ENCODE measurements at places on chromosomes 7 and 10.
A peak's percentile ranks its signal among the peaks of the same experiment; 100 is the strongest.

DNA sequence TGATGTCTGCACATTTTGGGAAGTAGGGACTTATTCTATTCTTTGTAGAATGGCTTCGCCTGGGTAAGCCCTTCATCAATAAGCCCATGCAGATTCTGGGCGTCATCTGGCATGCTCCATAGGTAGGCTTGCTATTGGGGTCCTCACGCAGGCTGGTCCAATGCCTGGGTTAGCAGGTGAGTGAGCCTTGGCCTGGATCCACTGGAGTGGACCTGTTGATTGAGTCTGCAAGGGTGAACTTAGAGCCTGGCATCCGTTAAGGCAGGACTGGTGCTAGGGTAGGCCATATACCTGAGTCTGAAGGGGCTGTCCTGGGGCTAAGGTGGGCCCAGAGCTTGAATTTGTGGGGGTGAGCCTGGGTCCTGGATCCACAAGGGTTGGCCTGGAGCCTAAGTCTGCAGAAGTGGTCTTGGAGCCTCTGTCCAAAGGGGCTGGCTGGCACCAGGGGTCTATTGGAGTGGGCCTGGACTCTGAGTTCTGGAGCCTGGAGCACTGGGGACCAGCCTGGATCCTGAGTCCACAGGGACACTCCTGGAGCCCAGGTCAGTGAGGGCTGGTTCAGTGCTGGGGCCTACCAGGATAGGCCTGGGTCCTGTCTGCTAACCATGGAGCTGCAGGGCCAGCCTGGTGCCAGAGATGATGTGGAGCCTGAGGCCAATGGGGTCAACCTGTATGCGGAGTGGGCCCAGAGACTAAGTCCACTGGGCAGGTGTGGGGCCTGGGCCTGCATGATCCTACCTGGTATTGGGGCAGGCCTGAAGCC lies 297.7 kb downstream of the PTPRN2 start:
- no peak for DNase-seq

- no peak for DNase-seq
Measured at GRCh38 chr10:27248215-27248614, 7.6 kb upstream of the ACBD5 start.

- DNase-seq: no peak
Measured at GRCh38 chr7:154986200-154986945, 16.6 kb downstream of the PAXIP1 start.

DNA sequence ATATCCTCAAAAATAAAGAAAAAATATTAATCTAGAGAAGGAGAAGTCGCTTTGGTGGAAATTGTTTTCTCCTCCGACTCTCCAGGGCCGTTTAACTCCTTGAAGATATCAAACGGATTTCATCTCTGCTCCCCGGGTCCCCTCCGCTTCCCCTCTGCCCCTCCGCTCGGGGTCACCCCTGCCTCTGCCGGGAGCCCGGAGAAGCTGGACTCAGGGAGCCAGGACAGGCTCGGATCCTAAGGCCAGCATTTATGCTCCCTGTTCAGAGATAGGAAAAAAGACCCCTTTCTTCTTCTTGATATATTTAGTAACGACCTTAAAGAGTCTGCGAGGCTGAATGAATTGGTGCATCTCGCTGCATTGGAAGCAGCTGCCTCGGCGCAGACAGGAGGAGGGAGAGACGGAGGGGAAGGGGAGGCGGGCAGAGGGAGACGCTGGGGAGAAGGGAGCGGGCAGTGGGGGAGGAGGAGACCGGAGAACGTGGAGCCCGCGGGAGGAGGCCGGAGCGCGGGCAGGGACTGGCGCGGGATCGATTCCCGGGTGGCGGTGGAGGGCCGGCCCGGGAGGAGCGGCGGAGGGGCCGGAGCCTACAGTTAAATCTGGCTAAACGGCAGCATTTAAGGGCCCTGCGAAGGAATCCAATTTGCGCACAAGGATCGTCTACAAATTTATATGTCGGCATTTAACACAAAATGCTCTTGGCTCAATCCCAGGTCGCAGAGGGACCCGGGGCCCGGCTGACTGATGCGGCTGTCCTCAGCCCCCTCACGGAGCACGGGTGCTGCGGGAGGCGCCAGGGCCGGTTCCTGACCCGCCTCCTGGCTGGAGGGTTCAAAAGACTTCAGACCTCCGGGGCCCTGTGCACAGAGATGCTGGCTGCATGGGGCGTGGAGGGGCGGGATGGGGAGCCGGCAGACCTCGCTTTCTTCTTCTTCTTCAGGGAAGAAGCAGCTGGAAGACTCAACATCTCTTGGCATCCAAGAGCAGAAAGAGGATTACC lies 55.6 kb downstream of the CRTAC1 start:
- DNase-seq: no peak

DNA sequence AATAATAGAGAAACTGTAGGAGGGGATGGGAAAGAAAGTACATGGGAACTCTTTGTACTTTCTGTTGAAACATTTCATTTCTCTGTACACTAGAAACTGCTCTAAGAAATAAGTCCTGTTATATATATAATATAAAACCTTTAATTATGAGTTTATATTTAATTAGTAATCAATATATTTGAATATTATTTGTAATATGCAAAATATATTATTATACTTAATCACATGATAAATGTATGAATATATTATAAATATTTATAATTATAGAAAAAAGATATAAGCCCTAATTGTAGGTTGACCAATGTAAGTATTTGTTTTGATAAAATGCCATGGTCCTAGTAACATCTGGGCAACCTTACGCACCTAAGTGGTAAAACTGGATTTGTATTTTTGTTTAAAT lies 51.0 kb downstream of the GNAT3 start:
- no peak for DNase-seq

DNA sequence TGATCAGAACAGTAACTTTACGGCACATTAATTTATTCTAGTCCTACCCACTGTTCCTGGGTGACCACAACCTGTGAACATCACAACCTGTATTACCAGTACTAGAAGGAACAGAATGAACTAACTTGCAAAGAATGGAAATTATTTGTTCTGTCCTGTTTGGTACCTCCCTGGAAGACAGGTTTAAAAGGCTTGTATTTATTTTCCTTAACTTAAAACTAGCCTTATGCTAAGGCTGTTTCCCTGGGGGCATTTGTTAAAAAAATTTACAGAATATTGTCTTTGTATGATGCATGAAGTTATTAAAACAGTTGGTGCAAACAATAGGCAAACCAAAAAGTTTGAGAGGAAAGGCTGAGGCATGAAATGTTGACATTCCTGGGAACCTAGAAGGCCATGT lies 132.7 kb downstream of the DNAJC1 start:
- DNase-seq: no peak

- DNase-seq: peak; percentile 64
Measured at GRCh38 chr10:6843894-6844650, 264.0 kb upstream of the PRKCQ start.

- no peak for DNase-seq
Measured at GRCh38 chr7:113134025-113134424, 15.7 kb upstream of the SMIM30 start.

DNA sequence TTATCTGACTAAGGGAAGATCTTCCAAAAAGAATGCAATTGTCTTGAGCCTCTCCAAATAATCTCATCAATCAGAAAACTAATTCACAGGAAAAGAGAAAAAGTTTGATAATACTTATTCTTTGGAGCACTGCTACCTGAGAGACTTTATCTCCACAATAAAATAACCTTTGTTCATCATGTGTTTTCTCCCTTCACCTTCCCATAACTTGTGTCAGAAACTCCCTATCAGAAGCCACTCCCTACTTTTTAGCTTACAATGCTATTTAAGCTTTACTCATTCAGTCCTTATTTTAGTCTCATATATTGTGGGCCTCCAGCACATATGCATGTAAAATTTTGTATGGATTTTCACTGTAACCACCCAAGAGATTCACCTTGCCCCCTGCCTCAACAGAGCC lies 998 bp downstream of the CYP3A43 start:
- DNase-seq: no peak

DNA sequence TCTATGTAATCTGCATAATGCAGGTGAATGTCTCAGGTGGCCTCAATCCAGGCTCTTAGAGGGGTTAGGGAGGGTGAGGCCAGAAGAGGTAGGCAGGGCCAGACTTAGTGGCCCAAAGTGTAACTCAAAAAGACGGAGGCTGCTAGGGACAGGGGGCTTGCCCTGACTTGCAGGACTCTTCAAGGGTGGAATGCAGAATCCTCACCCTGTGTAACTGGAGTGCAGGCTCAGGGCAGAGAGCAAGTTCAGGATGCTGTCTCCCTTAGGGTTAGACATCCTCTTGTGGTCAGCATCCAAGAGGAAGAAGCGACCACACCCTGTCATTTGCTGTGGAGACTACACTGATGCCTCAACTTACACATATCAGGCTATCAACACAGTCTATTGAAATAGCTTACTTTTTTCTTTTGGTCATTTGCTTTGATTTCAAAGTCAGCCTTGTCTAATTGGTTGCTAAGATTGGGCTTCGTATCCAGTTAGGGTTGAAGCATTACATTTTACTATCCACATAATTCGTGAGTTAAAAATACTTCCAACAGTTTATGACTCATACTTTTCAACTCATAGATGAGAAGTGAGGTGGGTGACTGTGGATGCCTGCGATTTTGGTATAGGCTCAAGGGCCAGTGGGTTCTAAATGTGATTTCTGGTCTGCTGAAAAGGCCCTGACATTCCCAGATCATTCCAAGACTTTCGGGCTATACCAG lies 563.6 kb downstream of the SUGCT start:
- DNase-seq: no peak

DNA sequence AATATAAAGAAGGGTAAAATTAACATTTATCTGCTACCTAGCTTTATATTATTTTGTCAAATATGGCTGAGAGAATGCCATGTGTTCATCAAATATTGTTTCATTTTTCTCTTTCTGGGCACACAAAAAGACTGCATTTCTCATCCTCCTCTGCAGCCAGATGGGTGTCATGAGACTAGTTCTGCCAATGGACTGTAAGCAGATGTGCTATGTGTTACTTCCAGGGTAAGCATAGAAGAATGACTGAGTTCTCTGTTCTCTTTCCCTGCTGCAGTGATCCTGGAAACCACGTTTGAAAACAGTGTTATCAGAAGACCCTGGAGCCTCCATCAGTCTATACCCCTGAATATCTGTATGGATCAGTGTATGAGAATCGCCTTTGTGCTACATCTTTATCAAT lies 24.1 kb upstream of the SLK start:
- no peak for DNase-seq

GRCh38 chr10:21531164-21531563 lies 2.9 kb upstream of the MLLT10 start:
- peak; percentile 76 for DNase-seq

GRCh38 chr7:134419085-134419484 lies 39.8 kb downstream of the AKR1B1 start:
- no peak for DNase-seq

- DNase-seq: no peak
Measured at GRCh38 chr10:117677890-117678500, 135.4 kb downstream of the EMX2 start.

DNA sequence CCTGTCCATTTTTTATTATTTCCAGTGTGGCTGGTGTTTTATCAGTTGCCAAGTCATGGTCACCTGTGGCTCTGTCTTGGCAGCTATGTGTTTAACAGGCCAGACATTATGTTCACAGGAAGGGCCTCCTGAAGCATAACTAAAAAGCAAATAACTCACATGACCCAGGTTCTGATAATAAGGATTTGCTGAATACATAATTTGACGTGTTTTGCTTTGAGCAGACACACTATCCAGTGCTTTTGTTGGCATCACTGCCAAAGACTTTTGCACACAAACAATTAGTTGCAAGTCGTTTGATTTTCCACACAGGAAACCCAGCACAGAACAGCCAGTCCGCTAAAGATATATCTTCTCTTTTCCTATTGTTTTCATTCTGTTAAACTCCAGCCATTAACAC lies 173.6 kb downstream of the ARL4A start:
- no peak for DNase-seq

- no peak for DNase-seq
Measured at GRCh38 chr7:55096323-55096722, 77.5 kb downstream of the EGFR start.

Data from MV-4-11 (cell line).